ENCODE measurements at places on chromosomes 5 and 9. TPM values are rescaled to one million over a fixed set of nuclear protein-coding genes. Genes with fewer than 3 reads are reported as not detected.

Gene PCDHGB4
- total RNA-seq = 2.5 TPM

Gene IFNB1
- total RNA-seq = not detected

GRCh38 chr9:70101265-70101664 lies 57.6 kb downstream of the MAMDC2 start:
- DNase-seq = no peak

DNA sequence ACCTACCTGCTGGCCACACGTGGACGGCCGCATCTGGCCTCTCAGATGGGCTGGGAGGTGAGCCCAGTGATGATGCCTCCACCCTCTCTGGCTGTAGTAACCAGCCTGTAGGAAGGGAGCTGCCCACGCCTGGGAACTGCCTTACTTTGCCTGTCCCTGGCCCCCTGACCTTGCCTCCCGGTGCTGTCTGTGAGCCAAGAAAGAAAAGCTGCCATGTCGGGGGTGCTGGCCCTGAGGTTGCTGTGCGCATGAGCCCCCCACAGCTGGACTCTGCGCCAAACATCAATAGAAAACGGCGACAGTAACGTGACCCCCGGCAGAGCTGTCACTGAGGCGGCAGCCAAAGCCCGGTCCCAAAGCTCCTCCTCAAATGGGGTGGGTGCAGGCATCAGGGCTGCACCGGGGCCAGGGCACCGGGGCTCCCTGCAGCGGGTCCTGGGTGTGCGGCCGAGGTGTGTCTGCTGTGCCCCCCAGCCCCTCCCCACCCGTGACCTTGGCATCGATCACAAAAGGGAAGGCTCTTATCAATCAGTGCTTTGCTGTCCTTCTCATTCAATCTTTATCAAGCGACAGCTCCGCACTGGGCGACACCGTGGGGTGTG lies 15.3 kb upstream of the SLC9A3 start:
- DNase-seq = no peak

GRCh38 chr5:95669985-95670384 lies 12.8 kb downstream of the SPATA9 start:
- no peak for DNase-seq

- DNase-seq = no peak
These were observed 257.8 kb downstream of the TRIM32 start for GRCh38 chr9:116944714-116945534.
